T1000 (cell line): ENCODE measurements at places on chromosomes 11 and 22.
A peak's percentile ranks its signal among the peaks of the same experiment; 100 is the strongest.

DNA sequence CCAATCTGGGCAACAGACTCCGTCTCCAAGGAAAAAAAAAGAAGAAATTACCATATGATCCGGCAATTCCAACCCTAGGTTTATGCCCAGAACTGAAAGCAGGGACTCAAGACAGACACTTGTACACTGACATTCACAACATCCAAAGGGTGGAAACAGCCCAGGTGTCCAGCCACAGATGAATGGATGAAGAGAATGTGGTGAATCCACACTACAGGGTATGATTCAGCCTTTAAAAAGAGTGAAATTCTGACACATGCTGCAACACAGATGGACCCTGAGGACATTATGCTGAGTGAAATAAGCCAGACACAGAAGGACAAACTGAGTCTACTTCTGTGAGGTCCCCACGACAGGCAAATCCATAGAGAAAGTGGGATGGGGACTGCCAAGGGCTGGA, 43.9 kb downstream of the SGSM3 start:
- DNase-seq: no peak

- DNase-seq: no peak
Observed at GRCh38 chr11:66265531-66266377, 2.7 kb upstream of the RAB1B start.

GRCh38 chr11:125554038-125554437, 15.2 kb upstream of the EI24 start:
- no peak for DNase-seq

- no peak for DNase-seq
Observed at GRCh38 chr11:43366677-43367076, 8.0 kb downstream of the TTC17 start.

- no peak for DNase-seq
Observed at GRCh38 chr11:61904539-61905048, 12.8 kb downstream of the RAB3IL1 start.

DNA sequence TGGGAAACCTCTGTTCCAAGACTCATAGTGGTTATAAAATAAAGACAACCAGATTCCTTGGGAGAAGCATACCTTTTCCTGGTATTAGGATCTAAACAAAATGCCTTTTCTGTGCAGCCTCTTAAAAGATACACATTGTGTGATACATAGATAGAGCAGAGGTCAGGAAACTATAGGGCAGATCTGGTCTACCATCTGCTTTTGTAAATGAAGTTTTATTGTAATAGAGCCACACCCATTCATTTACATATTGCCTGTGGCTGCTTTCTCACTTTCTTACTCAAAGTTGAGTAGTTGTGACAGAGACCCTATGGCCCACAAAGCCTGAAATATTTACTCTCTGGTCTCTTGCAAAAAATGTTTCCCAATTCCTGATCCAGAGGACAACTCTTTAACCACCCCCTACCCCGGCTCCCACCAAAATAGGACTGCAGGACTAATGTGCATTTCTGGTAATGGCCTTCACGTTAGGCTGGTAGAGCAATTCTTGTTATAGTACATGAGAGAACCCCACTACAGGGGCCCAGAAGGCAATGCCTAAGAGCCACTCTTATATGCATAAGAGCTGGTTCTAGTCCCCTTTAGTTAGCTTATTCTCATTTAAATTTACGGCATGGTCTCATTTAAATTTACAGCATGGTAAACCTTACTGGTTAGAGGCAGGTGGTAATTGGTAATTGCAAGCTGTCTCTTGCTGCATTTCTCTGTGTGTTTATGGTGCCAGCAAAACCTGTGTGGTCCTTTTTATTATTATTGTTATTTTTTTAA, 76.8 kb upstream of the YWHAH start:
- DNase-seq: no peak

GRCh38 chr11:130766650-130767565, 149.4 kb downstream of the SNX19 start:
- no peak for DNase-seq

- no peak for DNase-seq
Observed at GRCh38 chr11:71962428-71963038, 33.7 kb downstream of the RNF121 start.

- no peak for DNase-seq
Observed at GRCh38 chr22:35684270-35684700, 33.4 kb upstream of the APOL5 start.

- DNase-seq: no peak
Observed at GRCh38 chr11:69141742-69142141, 14.0 kb upstream of the SMIM38 start.

- DNase-seq: peak; percentile 1
Observed at GRCh38 chr11:103987629-103988594, 48.5 kb upstream of the DDI1 start.

GRCh38 chr11:19844012-19844411, 131.4 kb downstream of the NAV2 start:
- no peak for DNase-seq

GRCh38 chr11:2709429-2709828, 9.6 kb upstream of the KCNQ1OT1 start:
- no peak for DNase-seq

GRCh38 chr11:47991266-47991830, 11.0 kb downstream of the PTPRJ start:
- DNase-seq: no peak

DNA sequence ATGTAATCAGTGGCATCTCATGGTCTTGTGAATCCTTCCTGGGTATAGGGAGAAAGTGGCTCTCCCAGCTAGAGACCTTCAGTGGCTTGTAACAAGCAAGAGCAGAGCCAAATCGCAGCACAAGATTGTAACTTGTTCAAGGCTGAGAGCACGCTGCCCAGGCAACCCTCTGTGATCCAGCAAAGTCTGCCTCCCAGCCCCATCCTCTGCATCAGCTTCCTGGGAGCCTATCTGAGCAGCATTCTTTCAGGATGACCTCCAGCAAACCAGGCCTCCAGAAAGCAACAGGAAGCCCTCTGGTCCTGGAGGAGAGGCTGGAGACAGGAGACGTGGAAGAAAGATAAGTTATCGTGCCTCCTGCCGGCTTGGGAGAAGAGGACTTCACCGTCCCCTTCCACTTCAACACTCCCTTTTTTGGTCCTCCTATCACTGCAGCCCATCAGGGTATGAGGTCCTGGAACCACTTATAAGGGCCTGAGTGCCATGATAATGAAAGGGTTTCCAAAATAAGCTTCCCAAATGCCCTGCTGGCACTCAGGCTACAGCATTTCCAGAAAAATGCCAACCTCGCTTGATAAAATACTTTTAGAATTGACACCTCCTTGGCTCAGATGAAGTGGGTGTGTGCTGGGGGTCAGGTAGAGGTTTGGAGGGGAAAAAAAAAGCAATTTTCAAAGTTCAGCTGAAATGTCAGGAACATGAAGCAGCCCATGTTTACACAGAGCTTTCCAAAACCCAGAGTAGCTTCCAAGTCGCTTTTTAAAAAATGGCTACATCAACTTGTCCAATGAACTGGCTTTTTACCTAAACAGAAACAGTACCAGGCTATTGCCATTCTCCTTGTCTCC, 80.2 kb downstream of the PLEKHA7 start:
- DNase-seq: no peak

DNA sequence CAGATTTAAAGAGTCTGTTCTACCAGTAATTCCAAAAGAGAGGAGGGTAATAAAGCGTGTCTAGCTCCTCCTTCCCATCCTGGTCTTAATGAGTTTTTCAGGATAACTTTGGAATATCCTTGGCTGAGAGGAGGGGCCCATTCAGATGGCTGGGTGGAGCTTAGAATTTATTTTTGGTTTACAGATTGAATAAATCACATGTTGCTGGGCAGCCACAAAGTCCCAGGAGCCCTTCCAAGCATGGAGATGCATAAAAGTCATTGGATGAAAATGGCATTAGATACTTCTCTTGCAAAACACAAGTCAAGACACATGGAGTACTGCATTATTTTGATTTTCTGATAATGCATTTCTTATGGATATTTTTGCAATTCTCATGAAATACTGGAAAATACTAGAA, 139.0 kb downstream of the TRPC6 start:
- no peak for DNase-seq

GRCh38 chr11:60952742-60953170, 780 bp upstream of the SLC15A3 start:
- no peak for DNase-seq

DNA sequence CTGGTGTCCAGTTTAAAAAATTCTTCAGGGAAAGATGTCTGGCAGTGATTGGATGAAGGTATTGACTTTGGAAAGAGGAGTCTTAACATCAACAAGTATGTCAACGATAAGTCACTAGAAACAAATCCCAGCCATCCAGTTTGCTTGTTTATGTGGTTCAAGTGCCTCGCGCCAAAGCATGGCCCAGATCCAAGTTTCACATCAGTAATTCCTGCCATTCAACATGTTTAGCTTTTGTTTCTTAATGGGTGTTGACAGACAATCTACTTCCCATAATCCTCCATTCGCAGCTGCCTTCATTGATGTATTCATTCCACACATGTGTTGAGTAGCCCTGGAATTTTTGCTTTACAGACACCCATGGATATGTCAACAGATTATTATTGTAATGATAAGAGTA, 77.8 kb downstream of the UBASH3B start:
- DNase-seq: no peak

GRCh38 chr11:118175031-118175992, 1.1 kb downstream of the SCN2B start:
- no peak for DNase-seq

DNA sequence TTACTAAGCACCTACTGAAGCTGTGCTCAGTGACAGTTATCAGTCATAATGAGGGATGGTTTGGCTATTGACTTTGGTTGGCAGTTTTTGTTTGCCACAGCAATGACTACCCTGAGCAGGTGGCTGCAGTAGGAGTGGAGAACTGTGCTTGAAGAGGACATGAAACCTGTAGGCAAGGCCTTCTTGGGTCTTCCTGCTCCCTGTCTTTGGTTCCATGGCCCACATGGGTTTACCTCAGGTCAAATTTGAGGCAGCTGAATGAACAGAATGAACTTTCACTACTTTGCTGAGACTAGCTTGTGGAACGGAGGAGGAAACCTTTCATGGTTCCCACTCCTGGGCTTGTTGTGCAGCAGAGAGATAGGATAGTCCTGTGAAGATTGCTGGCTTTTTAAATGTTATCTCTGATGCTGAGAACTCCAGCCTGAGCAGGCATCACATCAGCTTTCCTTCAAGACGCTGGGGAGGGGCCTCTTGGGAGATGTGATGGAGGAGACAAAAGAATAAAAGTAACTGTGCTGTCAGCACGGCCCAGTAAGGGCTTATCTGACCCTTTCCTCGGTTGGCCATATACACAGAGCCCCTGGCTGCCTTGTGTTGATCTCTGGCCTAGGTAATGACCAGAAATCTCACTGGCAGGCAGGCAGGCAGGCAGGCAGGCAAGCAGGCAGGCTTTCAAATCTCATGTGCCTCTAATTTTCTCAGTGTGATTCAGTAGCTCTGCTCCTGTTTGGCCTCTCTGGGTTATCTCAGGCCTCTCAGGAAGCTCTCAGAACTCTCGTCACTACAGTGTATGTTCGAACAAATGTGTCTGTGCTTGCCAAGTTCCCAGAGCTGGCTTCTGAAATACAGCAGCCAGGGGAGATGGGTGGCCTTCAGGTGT, 12.0 kb downstream of the STIM1 start:
- no peak for DNase-seq

GRCh38 chr22:38169116-38169515, 12.5 kb downstream of the PLA2G6 start:
- no peak for DNase-seq

DNA sequence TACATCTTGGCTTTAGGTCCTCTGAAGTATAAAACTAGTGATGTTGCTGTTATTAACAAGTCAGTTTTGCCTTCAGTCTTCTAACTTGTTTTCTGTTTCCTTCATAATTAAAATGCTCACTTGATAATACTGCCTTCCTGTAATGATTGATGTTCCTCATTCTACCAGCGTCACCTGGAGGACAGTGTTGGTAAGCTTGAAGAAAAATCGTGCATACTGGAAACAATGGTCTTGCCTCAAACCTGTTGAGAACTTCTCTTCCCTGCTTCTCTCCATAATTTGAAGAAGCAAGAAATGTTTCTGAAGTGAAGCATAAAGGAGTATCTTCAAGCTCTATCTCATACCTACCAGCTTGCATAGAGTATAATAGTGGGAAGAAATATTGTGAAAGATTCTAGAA, 3.0 kb downstream of the YWHAH start:
- no peak for DNase-seq

DNA sequence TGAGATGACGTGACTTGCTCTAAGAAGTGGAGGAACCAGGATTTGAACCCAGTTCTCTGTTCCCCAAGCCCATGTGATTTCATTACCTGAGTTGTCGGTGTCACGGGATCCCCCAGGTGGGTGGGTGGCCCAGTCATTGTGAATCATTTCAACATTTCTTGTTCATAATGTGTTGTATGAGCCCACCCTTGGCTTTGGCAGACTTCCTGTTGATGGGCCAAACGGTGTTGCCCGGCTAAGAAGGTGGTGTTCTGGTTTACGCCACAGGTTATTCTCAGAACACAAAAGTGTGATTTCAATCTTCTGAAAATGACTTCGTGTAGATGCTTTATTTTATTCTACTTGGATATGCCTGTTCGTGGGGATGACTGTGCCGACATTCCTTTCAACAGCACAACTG, 21.6 kb upstream of the ST14 start:
- no peak for DNase-seq

- no peak for DNase-seq
Observed at GRCh38 chr11:32960553-32961164, 55.0 kb upstream of the DEPDC7 start.

DNA sequence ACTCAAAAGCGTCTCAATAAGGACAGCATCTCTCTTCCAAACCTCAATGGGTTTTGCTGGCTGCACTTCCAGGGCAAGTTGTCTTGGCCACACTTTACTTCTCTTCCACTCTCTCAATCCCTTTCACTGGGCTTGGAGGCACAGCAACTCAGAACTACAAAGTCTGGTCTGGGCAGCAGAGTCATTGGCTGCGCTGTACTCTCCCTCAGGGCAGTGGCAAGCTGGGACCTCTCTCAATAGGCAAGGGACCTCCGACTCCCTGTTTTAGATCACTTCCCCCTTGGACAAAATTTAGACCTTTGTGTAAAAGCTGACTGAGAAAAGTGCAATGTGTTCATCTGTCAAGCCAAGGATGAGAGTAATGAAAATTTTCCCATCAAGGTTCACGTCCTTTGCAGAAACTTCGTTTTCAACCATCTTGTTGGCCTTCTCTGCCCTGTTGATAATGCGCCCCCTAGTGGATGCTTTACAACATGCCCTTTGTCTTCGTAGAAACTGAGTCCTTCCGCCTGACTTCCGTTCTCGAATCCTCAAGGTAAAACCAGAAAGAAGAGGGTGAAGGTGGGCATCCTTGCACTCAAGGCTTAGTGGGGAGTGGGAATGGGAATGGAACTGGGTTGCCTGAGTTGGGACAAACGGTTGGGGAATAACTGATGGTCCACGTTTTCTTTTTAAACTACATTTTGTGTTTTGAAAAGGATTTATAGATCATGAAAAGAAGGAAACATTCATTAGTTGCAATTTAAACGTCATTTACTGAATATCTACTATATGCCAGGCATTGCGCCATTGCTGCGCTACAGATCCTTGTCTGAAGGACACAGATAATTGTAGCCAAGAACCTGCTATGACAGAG, 99.1 kb downstream of the CD44 start:
- no peak for DNase-seq

DNA sequence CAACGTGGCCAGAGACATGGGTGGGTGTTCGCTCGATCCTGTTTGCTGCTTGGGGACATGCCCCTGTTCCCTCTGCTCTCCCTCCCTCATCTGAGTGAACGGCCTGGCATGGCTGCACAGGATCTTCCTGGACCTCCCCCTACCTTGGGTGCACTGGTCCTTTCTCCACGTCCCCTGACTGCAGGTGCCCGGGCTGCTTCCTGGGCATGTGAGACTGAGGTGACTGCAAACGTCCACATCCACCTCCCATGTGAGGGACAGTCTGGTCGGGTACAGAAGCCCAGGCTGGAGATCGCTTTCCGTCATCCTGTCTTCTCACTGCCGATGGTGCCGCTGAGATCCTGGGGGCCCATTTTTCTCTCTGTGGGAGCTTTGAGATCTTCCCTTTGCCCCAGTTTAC, 11.8 kb downstream of the SULT4A1 start:
- DNase-seq: no peak
